ENCODE measurements at places on chromosomes 2 and 18.
A peak's percentile ranks its signal among the peaks of the same experiment; 100 is the strongest.

GRCh38 chr2:191036363-191036762 is 22.4 kb upstream of the STAT1 start:
- DNase-seq = no peak

DNA sequence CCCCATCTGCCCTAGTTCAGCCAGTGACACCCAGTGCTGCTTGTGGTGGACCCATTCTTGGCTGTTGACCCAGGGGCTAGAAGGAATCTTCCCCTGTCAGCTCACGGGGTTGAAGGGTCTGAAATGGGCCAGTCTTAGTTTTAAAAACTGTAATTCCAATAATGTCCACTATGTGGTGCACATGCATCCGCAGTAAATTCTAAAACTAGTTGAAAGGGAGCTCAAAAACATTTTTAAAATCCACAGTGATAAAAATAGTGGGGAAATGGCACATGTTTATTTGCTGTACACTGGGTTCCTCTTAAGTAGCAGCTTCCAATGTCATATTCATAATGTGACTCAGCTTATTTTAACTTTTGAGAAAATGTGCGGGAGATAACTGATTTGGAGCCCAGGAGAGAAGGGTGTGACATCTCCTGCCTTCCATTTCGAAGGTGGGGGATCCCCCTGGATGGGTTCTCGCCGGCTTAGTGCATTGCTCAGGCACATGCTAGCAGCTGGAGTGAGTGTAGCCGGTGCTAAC is 32.8 kb downstream of the GRHL1 start:
- peak; percentile 67 for DNase-seq

GRCh38 chr2:127953849-127954248 is 68.1 kb upstream of the AMMECR1L start:
- DNase-seq = no peak

GRCh38 chr2:85234868-85235267 is 92.9 kb downstream of the TGOLN2 start:
- no peak for DNase-seq

GRCh38 chr2:237760506-237761502 is 37.8 kb upstream of the RBM44 start:
- no peak for DNase-seq

DNA sequence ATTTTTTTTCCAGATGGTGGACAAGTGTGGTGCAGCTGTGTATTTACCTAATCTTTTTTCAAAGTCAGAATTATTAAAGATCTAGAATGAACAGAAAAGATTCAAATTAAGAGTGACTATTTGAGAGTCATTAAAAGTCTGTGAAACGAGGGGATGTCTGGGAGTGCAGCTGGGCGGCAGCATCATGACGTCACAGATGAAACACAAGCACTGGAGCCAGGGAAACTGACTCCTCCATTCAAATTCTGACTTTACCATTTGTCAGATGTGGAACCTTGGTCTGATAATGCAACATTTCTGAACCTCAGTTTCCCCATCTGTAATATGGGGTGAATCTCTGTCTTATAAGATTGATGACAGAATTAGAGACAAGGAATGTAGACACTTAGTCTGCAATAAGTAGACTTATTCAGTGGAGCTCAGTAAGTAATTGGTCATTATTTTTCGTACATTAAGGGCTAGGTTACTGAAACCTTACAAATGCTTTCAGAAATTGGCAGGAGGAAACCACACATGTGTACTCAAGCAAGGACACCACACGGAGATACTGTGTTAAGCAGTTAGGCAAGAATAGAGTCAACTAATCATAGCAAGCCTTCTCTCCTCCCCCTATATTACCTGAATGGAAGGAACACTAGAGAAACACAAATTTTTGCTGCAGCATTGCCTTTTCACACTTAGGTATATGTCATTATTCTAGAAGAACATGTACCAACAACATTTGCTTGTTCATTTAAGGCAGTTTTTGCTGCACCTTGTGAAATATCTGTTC is 27.8 kb upstream of the CXXC1 start:
- DNase-seq = peak; percentile 61

DNA sequence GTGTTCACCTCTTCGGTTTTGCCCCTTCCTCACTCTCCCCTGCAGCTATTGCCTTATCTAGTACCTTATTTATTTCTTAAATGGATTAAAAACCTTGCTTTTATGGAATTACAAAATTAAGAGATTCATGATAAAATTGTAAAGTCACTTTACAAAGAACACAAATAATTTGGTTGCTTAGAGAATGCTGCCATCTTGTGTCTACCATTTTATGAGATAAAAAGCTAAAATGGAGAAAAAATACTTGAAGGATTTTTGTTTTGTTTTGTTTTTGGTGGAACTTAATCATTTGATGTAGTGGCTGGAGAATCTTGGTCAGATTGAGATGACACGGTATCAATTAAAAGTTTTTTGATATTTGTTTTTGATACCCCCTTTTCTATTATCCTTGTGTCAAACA is 69.6 kb downstream of the R3HDM1 start:
- DNase-seq = no peak

DNA sequence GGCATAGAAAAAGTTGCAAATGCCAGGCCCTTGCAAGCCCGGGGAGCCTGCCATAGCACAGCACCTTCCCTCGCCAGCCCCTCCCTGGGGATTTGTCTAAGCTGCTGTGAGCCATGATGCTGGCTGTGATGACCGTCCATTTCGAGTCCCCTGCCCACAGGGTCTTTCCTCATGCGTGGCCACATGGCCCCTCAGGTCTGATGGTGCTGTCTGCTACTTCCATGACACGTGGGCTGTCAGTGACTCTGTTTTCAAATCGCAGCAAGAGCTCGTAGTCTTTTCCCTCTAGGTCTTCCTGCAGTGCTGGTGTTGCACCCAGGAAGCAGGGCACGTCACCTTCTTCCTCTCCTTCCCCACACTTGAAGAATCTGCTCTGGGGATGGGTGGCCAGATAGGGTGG is 15.5 kb upstream of the GNAL start:
- DNase-seq = no peak

DNA sequence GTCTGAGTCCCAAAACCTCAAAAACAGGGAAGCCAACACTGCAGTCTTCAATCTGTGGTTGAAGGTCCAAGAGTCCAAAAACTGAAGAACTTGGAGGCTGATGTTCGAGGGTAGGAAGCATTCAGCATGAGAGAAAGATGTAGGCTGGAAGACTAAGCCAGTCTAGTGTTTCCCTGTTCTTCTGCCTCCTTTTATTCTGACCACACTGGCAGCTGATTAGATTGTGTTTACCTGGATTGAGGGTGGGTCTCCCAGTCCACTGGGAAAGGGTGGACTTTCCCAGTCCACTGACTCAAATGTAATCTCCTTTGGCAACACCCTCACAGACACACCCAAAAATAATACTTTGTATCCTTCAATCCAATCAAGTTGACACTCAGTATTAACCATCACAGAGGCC is 27.5 kb upstream of the IL1B start:
- no peak for DNase-seq

Data from GM20000 (cell line).